ENCODE measurements at places on chromosomes 13 and 19. TPM values are rescaled to one million over a fixed set of nuclear protein-coding genes. Genes with fewer than 3 reads are reported as not detected.

Gene LRRC8E
- total RNA-seq, result 0.30 TPM

Gene NKPD1
- not detected for total RNA-seq

Gene LRRC63
- not detected for total RNA-seq

Gene SMIM17
- total RNA-seq, result not detected

GRCh38 chr13:48500652-48501197 lies 32.2 kb downstream of the RCBTB2 start:
- no peak for DNase-seq

- no peak for DNase-seq
Measured at GRCh38 chr19:19033176-19033425, 216 bp downstream of the SUGP2 start.

DNA sequence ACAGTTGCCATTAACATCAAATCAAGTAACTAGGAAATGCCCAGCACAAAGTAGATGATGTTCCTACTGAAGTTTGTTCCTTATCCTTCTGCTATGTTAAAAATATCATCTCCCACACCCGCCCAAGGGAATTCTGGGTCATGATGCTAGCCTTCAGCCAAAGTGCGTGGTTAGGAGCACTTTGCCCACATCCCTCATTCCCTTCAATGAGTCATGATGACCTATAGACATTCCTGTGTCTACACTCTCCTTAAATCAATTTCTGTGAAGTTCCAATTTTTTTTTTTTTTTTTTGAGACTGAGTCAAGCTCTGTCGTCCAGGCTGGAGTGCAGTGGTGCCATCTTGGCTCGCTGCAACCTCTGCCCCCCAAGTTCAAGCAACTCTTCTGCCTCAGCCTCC lies 17.0 kb downstream of the RXFP2 start:
- DNase-seq, result no peak

DNA sequence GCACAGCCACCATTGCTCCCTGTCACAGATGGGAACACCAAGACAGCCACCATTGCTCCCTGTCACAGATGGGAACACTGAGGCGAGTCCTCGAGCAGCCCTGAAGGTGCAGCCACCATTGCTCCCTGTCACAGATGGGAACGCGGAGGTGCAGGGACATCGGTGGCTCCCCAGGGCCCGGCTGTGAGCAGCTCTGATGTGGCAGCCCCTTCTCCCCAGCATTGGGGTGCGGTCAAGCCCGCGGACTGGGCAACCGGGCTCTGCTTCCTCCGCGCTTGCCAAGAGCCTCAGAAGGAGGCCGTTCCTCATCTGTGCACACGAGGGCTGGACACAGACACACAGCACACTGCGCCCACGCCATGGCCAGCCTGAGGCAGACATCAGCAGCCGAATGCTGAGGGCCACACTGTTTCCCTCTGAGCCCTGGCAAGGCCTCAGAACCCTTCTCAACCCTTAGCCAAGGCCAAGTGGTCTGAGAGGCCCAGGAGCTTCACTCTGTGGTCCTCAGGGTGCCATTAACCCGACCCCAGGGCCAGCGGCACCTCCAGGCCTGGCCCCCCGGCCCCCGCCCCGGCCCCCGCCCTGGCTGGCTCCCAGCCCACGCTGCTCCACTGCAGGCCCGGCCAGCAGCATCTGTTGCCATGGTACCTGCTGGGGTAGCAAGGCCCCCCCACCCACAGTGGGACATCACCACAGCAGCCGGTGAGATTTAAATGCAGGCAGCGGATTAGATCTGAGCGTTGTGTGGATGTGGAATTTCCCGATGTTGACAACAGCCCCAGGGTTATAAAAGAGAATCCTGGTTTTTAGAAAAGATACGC lies 18.4 kb downstream of the C2CD4C start:
- no peak for DNase-seq

GRCh38 chr19:2171349-2172145 lies 7.8 kb downstream of the DOT1L start:
- DNase-seq, result no peak
